ENCODE measurements at places on chromosomes 13 and 19. TPM values are rescaled to one million over a fixed set of nuclear protein-coding genes. Genes with fewer than 3 reads are reported as not detected.

GRCh38 chr13:50951366-50951765, 41.8 kb downstream of the RNASEH2B start:
- peaks cover 3% of the 10 kb centered on the region for H3K4me1 ChIP-seq
- no peak overlapping the region for H3K27ac ChIP-seq
- no peaks in the 10 kb centered on the region for H3K36me3 ChIP-seq
- no peak overlapping the region for H3K4me3 ChIP-seq
- H3K27me3 ChIP-seq: no peaks in the 10 kb centered on the region

DNA sequence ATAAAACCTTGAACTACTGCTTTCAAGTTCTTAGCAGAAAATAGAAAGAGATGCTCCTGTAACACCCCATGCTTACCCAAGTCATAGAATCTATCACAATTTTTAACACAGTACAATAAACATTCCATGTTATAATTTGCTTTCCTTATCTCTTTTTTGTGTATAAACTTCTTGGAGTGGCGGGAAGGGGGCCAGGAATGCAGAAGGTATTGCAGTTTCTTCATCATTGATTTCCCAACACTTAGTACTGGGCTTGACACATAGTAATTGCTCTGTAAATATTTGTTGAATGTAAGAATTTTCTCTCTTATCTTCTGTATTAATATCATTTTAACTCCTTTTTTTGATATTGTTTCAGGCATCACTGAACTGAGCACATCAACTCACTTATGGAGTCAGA, 535.8 kb downstream of the KCTD12 start:
- H3K27me3 ChIP-seq: no peaks in the 10 kb centered on the region
- H3K4me1 ChIP-seq: no peaks in the 10 kb centered on the region
- no peak for DNase-seq
- no peak overlapping the region for H3K4me3 ChIP-seq
- no peak overlapping the region for H3K27ac ChIP-seq

DNA sequence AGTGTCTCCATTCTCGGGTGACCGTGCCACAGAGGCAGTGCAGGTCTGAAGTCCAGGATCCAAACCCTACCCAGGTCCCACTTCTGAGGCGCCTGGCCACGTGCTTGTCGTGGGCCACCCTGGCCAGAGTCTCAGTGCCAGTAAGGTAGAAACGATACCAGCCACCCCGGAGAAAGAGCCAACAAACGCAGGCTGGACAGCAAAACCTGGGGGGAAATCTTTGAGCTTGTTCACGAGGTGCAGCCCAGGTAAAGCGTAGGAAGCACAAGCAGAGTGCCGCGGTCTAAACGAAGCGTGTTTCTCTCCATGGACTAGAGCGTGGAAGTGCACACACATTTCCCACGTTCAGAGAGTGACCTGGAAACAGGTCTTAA, 95.6 kb downstream of the ATP11A start:
- peaks cover 4% of the 10 kb centered on the region for H3K4me1 ChIP-seq
- H3K4me3 ChIP-seq: no peak overlapping the region
- H3K27me3 ChIP-seq: no peaks in the 10 kb centered on the region
- no peak overlapping the region for H3K27ac ChIP-seq
- peaks cover 5% of the 10 kb centered on the region for H3K36me3 ChIP-seq

DNA sequence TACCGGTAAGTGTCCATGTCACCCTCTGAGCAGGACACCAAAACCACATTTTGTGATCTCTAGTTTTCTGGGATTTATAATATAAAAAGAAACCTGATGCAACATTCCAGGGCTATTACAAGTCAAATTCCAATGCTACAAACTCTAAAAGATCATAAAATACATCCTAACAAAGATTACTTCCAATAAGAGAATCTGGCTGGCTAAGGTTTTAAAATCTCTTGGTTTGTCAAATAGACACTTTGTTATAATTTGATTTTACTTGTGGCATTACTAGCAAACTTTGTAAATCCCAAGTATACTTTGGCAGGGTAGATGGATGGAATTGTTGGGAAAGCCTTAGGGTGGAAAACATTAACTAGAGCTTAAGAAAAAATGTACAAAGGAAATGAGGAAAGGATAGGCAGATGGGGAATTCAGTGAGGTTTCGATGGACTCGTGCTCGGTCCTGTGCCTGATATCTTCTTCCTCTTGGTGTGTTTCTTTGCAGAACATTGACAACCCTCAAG, 74.0 kb upstream of the POMP start:
- no peak overlapping the region for H3K27ac ChIP-seq
- no peaks in the 10 kb centered on the region for H3K4me1 ChIP-seq
- H3K27me3 ChIP-seq: no peaks in the 10 kb centered on the region
- DNase-seq: no peak
- H3K4me3 ChIP-seq: no peak overlapping the region
- no peaks in the 10 kb centered on the region for H3K36me3 ChIP-seq

DNA sequence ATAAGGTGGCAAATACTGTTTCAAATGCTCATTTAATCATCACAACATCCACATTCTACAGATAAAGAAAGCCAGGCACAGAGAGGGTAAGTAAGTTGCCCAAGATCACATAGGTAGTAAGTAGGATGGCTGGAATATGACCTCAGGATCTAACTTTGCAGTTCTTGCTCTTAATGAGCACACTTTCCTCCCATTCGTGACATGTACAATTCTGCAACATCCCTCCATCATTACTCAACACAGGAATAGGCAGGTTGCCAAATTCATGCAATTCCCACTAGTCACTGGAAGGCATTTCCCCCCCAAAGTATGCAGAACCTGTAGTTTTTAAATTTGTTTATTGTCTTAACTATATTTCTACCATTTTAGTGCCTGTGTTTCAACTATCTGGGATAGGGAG, 109.2 kb downstream of the OLFM4 start:
- no peak overlapping the region for H3K4me3 ChIP-seq
- H3K36me3 ChIP-seq: no peaks in the 10 kb centered on the region
- H3K27ac ChIP-seq: no peak overlapping the region
- DNase-seq: no peak

- no peak for DNase-seq
- H3K4me1 ChIP-seq: peaks cover 7% of the 10 kb centered on the region
- no peaks in the 10 kb centered on the region for H3K27me3 ChIP-seq
Observed at GRCh38 chr19:53461866-53462265, 5.7 kb upstream of the ZNF813 start.

- H3K4me1 ChIP-seq: no peaks in the 10 kb centered on the region
- no peak overlapping the region for H3K27ac ChIP-seq
- DNase-seq: no peak
- no peaks in the 10 kb centered on the region for H3K27me3 ChIP-seq
- no peak overlapping the region for H3K4me3 ChIP-seq
Observed at GRCh38 chr13:91111476-91112200, 235.8 kb upstream of the MIR17HG start.

DNA sequence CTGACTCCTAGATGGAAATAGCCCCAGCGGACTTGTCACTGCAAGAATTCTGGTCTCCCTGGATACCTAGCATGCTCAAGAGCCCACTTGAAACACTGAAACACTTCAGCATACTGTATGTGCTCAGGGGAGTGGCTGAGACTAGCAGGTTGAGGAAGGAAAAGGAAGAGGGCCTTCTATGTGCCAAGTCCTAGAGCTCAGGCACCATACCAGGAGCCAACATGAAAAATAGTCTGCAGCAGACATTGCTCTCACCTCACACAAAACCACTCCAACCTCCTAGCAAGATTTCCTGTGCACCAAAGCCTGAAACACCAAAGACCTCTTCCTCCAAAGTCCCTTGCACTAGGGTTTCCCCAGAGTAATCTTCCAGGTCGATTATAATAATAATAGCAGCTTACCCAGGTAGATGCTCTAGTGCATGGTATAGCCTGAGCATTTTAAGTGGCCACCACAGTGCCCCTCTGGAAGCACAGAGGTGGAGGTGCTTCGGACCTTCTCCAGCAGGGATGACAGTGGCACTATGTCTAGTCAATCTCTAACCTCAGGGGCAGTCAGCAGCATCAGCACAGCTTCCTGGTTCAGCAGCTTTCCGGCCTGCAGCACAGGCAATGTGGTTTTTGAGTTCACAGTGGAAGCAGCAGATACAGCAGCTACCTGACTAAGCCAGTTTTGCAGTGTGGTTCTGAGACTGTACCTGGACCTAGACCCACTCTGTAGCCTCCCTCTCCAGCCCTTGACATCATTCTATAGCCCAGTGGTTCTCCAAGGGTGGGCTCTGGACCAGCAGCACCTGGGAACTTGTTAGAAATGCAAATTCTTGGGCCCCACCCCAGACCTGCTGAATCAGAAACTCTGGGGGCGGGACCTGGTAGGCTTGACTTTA, 45.6 kb upstream of the UBE2L5 start:
- no peak overlapping the region for H3K27ac ChIP-seq
- no peak for DNase-seq
- H3K36me3 ChIP-seq: no peaks in the 10 kb centered on the region
- peaks cover 3% of the 10 kb centered on the region for H3K4me1 ChIP-seq
- H3K27me3 ChIP-seq: no peaks in the 10 kb centered on the region

GRCh38 chr13:99339736-99340397, 32.7 kb upstream of the GPR183 start:
- peaks cover 19% of the 10 kb centered on the region for H3K36me3 ChIP-seq

DNA sequence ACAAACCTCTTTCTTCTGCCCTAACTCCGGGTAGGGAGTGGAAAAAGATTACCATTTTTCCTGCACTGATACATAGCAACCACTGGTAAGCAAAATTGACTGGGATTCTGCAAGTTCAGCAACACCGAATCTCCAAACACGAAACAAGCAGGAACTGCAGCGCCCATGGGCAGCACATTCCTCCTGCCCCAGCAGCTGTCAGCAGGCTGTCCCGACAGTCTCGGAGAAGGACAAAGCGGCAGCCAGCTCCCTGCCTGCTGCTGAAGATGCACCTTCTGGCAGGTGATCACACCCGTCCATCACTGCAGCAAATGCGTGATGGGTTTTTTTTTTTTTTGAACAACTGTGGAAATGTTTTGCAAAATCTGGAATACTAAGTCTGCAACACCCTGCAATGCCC, 6.7 kb downstream of the TMTC4 start:
- peaks cover 25% of the 10 kb centered on the region for H3K36me3 ChIP-seq
- no peaks in the 10 kb centered on the region for H3K4me1 ChIP-seq
- no peaks in the 10 kb centered on the region for H3K27me3 ChIP-seq
- no peak for DNase-seq
- H3K4me3 ChIP-seq: no peak overlapping the region
- no peak overlapping the region for H3K27ac ChIP-seq

GRCh38 chr19:4581666-4582553, 22.4 kb upstream of the SEMA6B start:
- peak overlapping the region; percentile 77 for H3K4me3 ChIP-seq
- H3K27me3 ChIP-seq: peaks cover 6% of the 10 kb centered on the region
- H3K36me3 ChIP-seq: no peaks in the 10 kb centered on the region
- H3K4me1 ChIP-seq: peaks cover 6% of the 10 kb centered on the region

DNA sequence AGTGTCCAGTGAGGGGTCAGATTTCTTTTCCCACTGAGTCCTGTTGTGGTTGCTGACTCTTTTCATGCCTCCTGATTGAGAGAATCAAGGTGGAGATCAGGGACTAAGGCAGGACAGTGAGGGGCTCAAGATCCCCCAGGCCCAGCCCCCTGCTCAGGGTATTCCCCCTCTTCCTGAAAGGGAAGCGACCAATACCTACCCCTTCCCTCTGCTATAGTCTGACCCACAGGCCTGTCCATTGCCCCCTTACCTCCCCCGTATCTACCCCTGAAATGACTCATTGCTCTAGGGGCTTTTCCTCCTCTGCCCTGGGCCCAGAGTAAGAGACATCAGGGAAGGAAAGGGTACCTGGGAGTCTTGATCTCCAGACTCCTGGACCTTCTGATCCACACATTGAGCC, 1320.5 kb downstream of the UQCRFS1 start:
- H3K27me3 ChIP-seq: no peaks in the 10 kb centered on the region
- no peak overlapping the region for H3K4me3 ChIP-seq
- H3K36me3 ChIP-seq: no peaks in the 10 kb centered on the region
- H3K4me1 ChIP-seq: no peaks in the 10 kb centered on the region

- H3K27ac ChIP-seq: peak overlapping the region; percentile 62
- no peaks in the 10 kb centered on the region for H3K27me3 ChIP-seq
- peaks cover 10% of the 10 kb centered on the region for H3K4me1 ChIP-seq
- H3K4me3 ChIP-seq: peak overlapping the region; percentile 59
- peaks cover 34% of the 10 kb centered on the region for H3K36me3 ChIP-seq
- DNase-seq: peak; percentile 44
Observed at GRCh38 chr19:40366697-40367561, 18.4 kb downstream of the PLD3 start.

- H3K4me1 ChIP-seq: no peaks in the 10 kb centered on the region
- no peaks in the 10 kb centered on the region for H3K27me3 ChIP-seq
- DNase-seq: no peak
- H3K4me3 ChIP-seq: no peak overlapping the region
- no peak overlapping the region for H3K27ac ChIP-seq
- no peaks in the 10 kb centered on the region for H3K36me3 ChIP-seq
Observed at GRCh38 chr19:51921949-51922348, 5.3 kb upstream of the ZNF613 start.

GRCh38 chr19:38522915-38523314, 89.4 kb downstream of the RYR1 start:
- DNase-seq: no peak
- no peak overlapping the region for H3K27ac ChIP-seq
- H3K27me3 ChIP-seq: no peaks in the 10 kb centered on the region
- H3K4me3 ChIP-seq: no peak overlapping the region

DNA sequence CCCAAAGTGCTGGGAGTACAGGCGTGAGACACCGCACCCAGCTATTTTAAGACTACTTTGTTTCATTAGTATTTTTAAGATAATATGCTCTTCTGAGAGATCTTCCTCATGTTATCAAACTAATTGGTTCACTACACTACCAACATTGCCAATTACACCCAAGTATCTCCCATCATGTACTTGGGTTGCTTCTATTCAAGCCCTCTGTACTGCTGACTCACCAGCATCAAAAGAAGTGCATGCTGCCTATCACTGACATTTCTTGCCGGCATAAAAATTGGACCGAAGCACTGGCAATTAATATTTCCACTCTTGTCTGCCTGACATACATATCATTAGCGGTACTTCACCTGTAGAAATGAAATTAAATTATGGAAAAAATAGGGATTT, 164.2 kb upstream of the NBEA start:
- no peak overlapping the region for H3K27ac ChIP-seq
- no peaks in the 10 kb centered on the region for H3K4me1 ChIP-seq
- H3K36me3 ChIP-seq: no peaks in the 10 kb centered on the region
- no peak for DNase-seq

DNA sequence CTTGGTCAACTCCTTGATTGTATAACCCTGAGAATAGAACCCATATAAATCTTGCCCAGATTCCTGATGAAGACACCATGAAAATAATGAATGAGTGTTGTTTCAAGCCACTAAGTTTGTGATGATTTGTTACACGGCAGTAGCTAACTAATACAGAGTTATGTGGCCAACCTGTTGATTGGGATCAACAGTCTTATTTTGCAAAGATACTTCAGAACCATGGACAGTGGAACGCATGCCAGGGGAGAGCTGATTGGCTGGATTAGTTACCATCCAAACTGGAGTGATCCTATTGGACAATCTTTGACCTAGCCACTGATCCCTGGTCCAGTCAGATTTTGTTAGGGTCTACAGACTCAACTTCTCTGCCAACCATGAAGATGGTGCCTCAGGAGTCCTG, 26.6 kb downstream of the CD70 start:
- no peaks in the 10 kb centered on the region for H3K4me1 ChIP-seq
- no peaks in the 10 kb centered on the region for H3K27me3 ChIP-seq
- no peaks in the 10 kb centered on the region for H3K36me3 ChIP-seq
- DNase-seq: no peak
- H3K4me3 ChIP-seq: no peak overlapping the region

Gene FFAR3
- not detected for total RNA-seq

Gene PPP1R37
- 25.7 TPM for total RNA-seq

Gene TUBA3C
- not detected for total RNA-seq

Gene ZNF284
- total RNA-seq: 3.4 TPM

Gene EHD2
- total RNA-seq: 13.0 TPM

Gene RASGRP4
- 2.0 TPM for total RNA-seq

Gene IGFL2
- not detected for total RNA-seq

Gene SELENOV
- total RNA-seq: 8.4 TPM

Gene SMIM24
- 3.8 TPM for total RNA-seq

Gene YJEFN3
- 5.0 TPM for total RNA-seq
